Fibroblast of skin of scalp (primary cell): ENCODE measurements at places on chromosomes 2 and 18.

- no peak for DNase-seq
Measured at GRCh38 chr18:79851950-79852349, 54.2 kb downstream of the KCNG2 start.

GRCh38 chr2:120804459-120804858, 68.8 kb downstream of the GLI2 start:
- DNase-seq = no peak

GRCh38 chr2:198008230-198008629, 203.8 kb downstream of the PLCL1 start:
- no peak for DNase-seq

DNA sequence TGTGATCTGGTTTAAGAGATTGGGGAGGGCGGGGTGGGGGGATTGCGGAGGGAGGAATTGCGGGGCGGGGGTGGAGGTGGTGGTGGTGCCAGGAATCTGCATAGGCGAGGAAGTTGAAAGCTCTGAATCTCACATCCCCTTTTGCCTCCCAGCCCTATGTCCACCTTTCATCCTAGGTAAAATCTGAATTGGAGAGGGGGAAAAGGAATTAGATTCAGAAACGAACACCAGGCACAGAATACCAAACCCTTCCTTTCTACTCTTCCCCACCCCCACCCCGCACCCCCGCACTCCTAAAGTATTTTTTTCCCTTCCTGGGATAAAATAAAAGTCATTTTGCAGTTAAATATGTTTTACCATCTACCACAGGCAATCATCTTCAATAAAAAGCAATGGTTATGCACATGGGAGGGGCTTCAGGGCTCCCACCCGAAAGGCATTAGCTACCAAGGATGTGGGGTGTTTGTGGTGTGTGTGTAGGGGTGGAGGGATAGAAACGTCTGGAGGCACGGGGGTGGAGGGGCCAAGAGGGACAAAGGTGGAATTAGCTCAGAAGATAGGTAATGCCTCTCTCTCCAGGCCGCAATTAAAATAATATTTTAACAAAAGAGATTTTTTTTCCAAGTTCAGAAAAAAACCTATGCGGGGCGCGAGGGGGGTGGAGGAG, 1.8 kb downstream of the IGFBP5 start:
- DNase-seq = no peak
